ENCODE measurements at places on chromosomes 4 and X.

- no peak for DNase-seq
Measured at GRCh38 chrX:107971636-107972035, 10.5 kb downstream of the TEX13B start.

DNA sequence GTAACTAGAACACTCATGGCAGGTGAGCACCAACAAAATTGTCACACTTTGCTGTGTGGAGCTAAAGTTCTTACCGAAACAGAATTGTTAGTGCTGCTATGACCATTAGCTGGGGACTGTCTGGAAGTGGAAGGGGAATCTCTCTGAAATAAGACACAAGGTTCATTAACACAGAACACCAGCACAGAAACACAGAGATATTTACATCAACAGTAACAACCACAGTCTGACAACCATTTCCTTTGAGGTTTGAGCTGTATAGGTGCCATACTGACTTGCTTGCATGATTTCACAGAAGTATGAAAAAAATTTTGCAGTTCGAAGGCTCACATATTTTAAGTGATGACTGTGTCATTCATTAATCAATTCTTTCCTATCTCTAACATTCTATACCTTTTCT, 109.8 kb downstream of the NYX start:
- DNase-seq, result no peak

GRCh38 chr4:95181243-95181995, 367.4 kb downstream of the UNC5C start:
- no peak for DNase-seq

DNA sequence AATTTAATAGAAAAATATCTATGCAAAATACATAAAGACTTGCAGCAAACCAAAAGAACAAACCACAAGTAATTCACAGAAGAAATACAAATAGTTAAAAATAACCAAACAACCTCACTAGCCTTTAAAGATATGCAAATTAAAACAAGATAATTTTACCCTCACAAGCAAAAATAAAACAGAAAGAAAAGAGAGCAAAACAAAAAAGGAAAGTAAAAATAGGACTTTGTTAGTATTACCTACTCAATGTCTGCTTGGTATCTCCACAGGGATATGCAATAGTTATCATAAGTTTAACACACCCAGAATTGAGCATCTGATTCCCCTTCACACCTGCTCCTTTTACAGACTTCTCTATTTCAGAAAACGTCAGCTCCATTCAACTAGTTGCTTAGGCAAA, 737.5 kb upstream of the MAGEB2 start:
- no peak for DNase-seq

DNA sequence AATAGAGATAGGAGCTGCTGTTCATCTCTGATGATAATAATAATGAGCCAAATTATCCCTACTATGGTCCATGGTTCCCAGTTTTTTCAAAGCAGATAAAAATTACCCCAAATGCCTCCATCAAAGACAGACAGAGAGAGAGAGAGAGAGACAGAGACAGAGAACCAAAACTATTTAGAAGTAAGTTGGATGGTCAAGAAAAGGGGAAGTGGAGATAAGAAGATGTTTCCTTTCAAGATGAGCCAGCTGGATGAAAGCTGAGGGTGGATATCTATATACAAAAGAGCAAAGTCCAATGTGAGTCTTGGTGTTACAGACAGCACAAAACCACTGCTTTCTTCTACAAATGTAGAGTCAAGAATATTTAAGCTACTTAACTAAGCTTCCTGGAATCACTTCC, 173.9 kb downstream of the GRIA3 start:
- no peak for DNase-seq

- DNase-seq, result no peak
Measured at GRCh38 chr4:80171656-80172055, 25.6 kb upstream of the PRDM8 start.

- no peak for DNase-seq
Measured at GRCh38 chr4:38574559-38575333, 89.3 kb upstream of the KLF3 start.

DNA sequence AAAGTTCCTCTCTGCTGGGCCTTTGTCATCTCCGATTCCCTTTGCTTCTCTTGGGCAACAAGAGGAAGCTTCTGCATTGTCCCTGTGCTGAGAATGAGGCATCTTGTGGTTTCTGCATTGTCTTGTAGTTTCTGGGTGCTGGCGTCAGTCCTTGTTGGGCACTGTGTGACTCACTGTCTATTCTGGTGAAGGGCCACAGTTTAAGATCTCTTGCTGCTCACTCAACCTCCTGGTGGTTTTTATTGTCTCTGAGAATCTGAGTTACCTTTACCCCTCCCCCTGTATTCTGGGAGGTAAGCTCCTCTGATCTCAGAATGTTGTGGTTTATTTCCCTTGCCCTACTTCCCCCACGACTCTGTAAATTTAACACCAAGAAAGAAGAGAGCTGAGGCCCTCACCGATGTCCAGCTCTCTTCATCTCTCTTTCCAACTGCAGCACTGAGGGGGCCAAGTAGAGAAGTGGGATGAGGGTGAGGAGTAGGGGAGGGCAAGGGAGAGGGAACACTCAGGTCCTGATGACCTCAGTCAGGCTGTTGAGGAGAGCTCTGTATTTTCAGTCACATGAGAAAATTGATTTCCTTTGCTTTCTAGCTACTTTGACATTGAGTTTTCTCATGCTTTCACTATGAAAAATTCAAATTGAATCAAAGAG, 441.6 kb upstream of the PITX2 start:
- DNase-seq, result no peak

GRCh38 chr4:86769794-86770193, 79.4 kb downstream of the SLC10A6 start:
- no peak for DNase-seq
